Stimulated activated memory B cell treated with anti-CD40 and anti-IgM and Interleukin-4, amounts not matched to agents 10 μg/mL and 1 μg/mL and 100 μg/mL, for 72 hours (primary cell): ENCODE measurements at places on chromosomes 12 and 14.

- ATAC-seq, result no peak
Observed at GRCh38 chr12:24947541-24948419, 1.1 kb downstream of the BCAT1 start.

DNA sequence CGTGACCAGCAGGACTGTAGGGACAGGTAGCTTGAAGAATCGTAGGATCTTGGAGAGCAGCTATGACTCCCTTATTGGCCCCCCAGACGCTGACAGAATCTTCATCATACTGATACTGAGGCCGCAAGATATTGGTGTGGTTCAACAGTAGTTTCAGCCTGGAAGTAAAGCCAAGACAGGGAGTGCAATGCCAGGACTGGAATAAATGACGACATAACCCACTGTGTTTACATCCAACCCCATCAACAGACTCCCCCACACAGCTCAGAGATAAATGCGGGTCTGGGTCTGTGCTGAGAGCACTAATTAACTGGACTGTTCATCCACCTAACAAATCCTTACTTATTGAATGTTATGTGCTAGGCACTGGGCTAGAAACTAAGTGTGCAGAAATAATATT, 16.6 kb downstream of the NOXRED1 start:
- no peak for ATAC-seq

GRCh38 chr12:9364224-9365176, 156.3 kb upstream of the PZP start:
- peak; percentile 94 for ATAC-seq

GRCh38 chr12:70194076-70194475, 49.2 kb upstream of the CNOT2 start:
- ATAC-seq, result no peak

DNA sequence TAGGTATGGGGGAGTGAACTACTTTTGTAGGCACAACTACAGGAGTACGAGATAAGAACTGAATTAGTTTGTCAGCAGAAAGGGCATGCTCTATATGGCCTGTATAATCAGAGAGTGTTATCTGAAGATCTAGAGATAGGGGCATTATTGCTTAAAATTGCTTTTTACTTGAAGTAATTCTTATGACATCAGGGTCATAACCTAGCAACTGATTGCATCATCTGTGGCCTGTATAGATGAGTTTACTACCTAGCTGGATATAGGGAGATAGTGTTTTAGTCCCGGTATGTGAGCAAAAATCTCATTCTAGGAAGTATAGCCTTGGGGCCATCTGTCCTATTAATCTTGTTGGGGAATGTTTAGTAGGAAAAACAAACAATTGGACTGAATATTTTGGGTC, 142.7 kb downstream of the TMEM117 start:
- no peak for ATAC-seq

DNA sequence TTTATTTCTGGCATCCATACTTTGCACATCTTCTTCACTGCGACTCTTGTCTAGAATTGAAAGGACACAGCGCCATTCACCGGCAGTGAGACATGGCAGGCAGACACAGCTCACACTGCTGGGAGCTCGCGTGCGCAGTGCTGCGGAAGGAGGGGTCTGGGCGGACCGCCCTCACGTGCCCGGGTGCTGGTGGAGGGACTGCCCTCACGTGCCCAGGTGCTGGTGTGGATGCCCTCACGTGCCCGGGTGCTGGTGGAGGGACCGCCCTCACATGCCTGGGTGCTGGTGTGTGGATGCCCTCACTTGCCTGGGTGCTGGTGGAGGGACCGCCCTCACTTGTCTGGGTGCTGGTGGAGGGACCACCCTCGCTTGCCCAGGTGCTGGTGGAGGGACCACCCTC, 27.9 kb upstream of the GOLGA3 start:
- ATAC-seq, result no peak

DNA sequence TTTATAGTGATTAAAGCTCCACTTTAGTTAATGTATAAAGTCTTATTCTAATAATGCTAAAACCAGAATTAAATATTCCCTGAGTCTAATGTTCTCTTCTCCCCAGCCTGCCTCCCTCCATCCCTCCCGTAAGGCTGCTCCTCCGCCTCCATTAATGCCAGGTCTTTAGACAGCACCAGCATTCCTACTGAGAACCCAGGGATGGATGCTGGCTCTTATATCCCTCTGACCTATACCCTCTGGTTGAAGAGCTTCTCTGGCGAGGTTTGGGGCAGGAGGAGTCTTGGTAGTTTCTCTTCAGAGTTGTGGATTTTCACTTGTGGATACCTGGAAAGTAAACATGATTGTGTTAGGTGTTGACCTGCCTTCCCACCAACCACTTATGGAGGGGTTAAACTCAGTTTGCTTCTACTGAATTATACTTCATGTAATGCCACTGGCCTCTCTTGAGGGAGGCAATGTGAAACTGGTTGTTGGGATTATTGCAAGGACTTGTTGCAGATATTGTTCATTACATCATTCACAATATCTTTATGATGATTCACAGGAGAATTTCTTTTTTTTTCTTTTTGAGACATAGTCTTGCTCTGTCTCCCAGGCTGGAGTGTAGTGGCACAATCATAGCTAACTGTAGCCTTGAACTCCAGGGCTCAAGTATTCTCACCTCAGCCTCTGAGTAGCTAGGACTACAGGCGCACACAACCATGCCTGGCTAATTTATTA, 11.1 kb upstream of the SMAGP start:
- no peak for ATAC-seq

DNA sequence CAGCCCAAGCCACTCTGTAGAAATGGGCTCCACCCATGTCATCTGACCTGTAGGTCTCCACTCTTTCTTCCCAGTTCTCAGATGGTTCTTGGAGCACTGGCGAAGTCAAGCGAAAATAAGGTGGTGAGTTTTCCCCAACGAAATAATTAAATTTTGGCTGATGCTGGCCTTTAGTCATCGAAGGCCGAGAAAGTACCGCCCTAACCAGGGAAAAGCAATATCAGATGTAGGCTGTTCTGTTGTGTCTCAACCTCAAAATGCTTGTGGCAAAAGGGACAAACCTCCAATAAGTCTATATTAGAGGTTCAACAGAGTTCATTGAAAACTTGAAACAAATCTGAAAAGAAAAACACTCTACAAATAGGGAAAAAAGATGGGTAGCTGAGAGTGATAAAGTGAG, 48.6 kb upstream of the BCAT1 start:
- ATAC-seq, result peak; percentile 28

GRCh38 chr14:98953551-98954348, 318.2 kb downstream of the BCL11B start:
- no peak for ATAC-seq

GRCh38 chr14:104746071-104746545, 6.8 kb upstream of the SIVA1 start:
- peak; percentile 72 for ATAC-seq

GRCh38 chr14:39972704-39973103, 540.5 kb upstream of the FBXO33 start:
- ATAC-seq, result no peak

- no peak for ATAC-seq
Observed at GRCh38 chr14:103031956-103032355, 25.4 kb downstream of the CDC42BPB start.

GRCh38 chr12:66196806-66197205, 7.8 kb downstream of the IRAK3 start:
- ATAC-seq, result peak; percentile 69

DNA sequence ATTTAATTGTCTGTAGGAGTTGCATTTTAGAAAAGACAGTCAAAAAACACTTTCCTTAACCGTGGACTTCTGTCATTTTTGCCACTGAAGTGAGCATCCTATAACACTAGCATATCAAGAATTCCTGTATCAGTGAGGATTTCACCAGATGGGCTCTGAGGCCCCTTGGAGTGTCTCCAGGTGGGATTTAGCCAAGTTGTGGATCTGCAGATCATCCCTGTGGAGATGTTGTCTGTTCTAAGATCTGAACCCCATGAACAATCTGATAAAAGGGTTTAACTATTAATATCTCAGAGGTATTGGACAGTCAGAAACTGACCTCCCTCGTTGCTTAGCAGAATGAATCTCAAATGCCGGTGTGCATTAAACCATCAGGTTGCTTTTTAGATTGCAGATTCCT, 165.0 kb upstream of the SRRM4 start:
- ATAC-seq, result no peak

DNA sequence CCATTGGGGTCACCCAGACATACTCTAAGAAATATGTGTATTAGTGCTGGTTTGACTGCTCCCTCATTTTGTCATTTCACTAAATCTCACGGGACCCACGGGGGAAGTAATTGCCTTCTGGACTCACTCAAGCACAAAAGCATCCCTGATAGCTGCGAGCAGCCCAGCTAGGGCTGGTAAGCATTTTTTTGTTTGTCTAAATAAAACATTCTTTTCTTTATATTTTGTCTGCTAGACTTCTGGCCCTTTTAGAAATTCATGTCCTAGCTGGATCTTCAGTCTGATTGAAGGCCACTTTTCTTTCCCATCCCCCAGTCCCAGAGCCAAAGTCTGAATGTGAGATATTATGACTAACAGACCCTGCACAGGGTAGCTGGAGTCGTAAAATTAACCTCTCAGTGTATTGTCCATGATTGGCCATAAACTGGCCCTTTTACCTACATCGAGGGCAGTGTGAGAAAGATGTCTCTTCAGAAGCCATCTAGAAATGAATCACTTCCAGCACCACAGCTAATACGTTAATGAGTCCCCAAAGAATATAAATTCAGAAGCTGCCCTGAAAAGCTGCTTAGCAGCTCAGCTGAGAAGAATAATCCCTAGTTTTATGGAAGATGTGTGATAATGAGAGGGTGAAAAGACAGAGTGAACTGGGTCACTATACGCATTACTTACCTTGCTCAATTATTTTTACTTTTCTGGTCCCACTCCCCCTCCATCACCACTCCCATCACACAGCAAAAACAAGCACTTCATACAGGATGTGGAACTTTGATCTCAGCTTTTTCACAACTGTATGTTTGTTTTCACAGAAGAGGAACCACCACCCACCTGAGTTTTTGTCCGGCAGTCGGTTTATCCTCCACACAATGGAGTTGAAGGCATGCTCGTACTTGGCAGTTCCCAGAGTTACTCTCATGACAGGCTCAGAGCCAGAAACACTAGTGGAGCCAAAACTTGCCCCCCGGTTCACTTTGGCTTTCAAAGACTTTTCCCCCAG, 55.6 kb upstream of the GTF2A1 start:
- peak; percentile 56 for ATAC-seq

GRCh38 chr12:22348208-22348607, 13.7 kb upstream of the ST8SIA1 start:
- no peak for ATAC-seq

- no peak for ATAC-seq
Observed at GRCh38 chr12:124613151-124613585, 45.8 kb upstream of the NCOR2 start.
